ENCODE measurements at places on chromosomes 2 and 18. TPM values are rescaled to one million over a fixed set of nuclear protein-coding genes. Genes with fewer than 3 reads are reported as not detected.

The SPHKAP gene
- total RNA-seq: 0.01 TPM

The ANKRD53 gene
- total RNA-seq: 0.28 TPM

The MBD2 gene
- total RNA-seq: 44.4 TPM

The THSD7B gene
- total RNA-seq: not detected

The CCDC102B gene
- 0.20 TPM for total RNA-seq

The ZNF396 gene
- 0.75 TPM for total RNA-seq

The SLC19A3 gene
- total RNA-seq: 2.1 TPM

The CYP27C1 gene
- 4.3 TPM for total RNA-seq

The ANKRD23 gene
- total RNA-seq: 1.4 TPM

The EGR4 gene
- 0.19 TPM for total RNA-seq

The FAM237A gene
- total RNA-seq: not detected

The IFT172 gene
- total RNA-seq: 7.7 TPM
